ENCODE measurements at places on chromosomes 12 and 14.

- DNase-seq, result no peak
These were observed 286.6 kb upstream of the FLRT2 start for GRCh38 chr14:85243321-85243720.

DNA sequence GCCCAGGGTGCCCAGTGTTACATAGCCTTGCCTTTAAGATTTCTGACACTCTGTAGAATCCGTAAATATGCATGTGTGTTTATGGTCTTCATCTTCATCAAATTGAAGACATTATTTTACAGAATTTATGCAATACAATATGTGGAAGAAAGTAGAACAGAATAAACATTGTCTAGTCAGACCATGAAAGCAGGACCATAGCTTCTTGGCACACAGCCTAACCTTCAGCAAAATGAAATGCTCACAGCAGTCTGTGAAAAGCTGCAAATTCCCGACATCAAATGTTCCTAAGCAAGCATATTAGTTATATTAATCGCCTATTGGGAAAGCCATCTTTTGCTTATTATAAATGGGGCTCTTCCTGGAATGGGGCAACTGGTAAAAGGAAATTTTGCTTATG lies 111.3 kb upstream of the GARIN2 start:
- no peak for DNase-seq

- no peak for DNase-seq
These were observed 118.3 kb downstream of the MGAT4C start for GRCh38 chr12:86137936-86138335.

- DNase-seq, result peak; percentile 57
These were observed 643 bp upstream of the TAMALIN start for GRCh38 chr12:52005903-52006703.

- DNase-seq, result no peak
These were observed 250.5 kb downstream of the ZFP36L1 start for GRCh38 chr14:68542346-68542745.

DNA sequence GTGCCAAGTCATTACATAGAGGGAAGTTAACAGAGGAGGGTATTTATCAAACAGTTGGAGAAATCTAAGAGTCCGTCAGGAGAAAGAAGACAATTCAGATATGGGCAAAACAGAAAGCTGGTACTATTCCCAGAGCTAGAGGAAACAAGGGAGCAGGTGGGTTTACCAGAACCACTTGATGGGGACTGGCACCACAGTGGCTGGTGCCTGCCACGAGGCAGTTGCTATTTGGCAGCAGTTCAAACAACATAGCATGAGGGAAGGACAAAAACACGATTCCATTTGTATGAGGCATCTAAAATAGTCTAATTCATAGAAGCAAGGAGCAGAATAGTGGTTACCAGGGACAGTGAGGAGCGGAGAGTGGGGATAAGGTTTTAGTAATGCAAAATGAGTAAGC lies 24.6 kb upstream of the KLRD1 start:
- DNase-seq, result no peak

DNA sequence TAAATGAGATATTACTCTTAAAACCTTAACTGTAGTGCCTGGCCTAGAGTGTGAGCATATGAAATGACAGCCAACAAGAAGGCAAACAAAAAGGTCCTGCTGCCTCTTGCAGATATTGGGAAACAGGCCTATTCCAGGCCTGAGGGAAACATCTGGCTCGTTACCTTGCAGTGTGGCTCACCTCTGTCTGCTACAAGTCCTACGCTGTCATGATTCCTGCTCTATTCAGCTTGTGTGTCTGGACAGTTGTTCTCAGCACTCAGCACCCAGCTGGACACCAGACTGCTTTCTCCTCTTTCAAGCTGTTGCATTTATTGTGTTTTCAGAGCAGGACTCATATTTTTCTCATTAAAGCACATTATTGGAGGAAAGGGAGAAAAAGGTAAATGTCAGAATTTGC lies 113.5 kb downstream of the TMTC2 start:
- no peak for DNase-seq
